Cardiac ventricle fibroblast (primary cell): ENCODE measurements at places on chromosomes 4 and X. TPM values are rescaled to one million over a fixed set of nuclear protein-coding genes. Genes with fewer than 3 reads are reported as not detected.

EVC gene
- 72.1 and 96.1 TPM in 2 replicates for total RNA-seq

RHOXF1 gene
- total RNA-seq, result not detected in 2 replicates

PCDH18 gene
- 224 and 247 TPM in 2 replicates for total RNA-seq

FAM47A gene
- not detected in 2 replicates for total RNA-seq

CETN2 gene
- 26.8 and 31.7 TPM in 2 replicates for total RNA-seq

CT45A2 gene
- not detected in 2 replicates for total RNA-seq

ETDB gene
- not detected in 2 replicates for total RNA-seq

CXCL5 gene
- 2.9 and 3.4 TPM in 2 replicates for total RNA-seq

CHM gene
- 10.3 and 10.5 TPM in 2 replicates for total RNA-seq

CCDC110 gene
- 0.81 and 0.98 TPM in 2 replicates for total RNA-seq

LGI2 gene
- 0.25 and 0.44 TPM in 2 replicates for total RNA-seq

CXXC4 gene
- total RNA-seq, result not detected in 2 replicates

TMPRSS11A gene
- not detected in 2 replicates for total RNA-seq

TRIM2 gene
- total RNA-seq, result 19.0 and 22.9 TPM in 2 replicates

EVC2 gene
- total RNA-seq, result 13.7 and 18.2 TPM in 2 replicates

PIR gene
- total RNA-seq, result 31.3 and 47.2 TPM in 2 replicates
